Ovary (tissue), 10 donors: ENCODE measurements at places on chromosomes 4 and X.

GRCh38 chrX:153973127-153974002, 811 bp downstream of the TMEM187 start:
- peak; percentile 47 for DNase-seq

GRCh38 chr4:48831532-48832030, 693 bp downstream of the OCIAD1 start:
- DNase-seq, result no peak

DNA sequence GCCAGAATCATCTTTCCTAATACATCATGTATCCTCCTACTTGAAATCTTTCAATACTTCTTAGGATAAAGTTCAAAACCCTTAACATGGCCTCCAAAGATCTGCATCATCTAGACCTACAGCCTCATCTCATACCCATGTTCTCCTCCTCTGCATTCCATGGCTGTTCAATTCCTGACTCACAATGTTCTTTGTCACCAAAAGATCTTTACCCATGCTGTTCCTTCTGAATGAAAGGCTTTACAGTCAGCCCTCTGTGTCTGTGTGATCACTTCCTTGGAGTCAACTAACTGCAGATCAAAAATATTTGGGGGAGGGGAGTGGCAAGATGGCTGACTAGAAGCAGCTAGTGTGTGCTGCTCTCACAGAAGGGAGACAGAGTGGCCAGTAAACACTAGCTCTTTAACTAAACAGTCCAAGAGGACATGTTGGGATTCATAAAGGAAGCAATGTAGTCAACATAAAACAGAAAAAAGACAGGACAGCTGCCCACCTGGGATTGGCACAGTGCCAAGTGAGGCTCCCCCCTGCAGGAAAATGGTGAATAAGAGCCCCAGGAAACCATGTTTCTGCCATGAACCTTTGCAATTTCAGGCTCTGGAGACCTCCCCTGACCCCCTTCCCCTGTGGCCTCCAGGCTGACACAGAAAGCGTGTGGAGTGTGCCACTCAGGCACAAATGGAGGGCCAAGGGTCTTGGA, 31.9 kb downstream of the CBR4 start:
- no peak for DNase-seq

DNA sequence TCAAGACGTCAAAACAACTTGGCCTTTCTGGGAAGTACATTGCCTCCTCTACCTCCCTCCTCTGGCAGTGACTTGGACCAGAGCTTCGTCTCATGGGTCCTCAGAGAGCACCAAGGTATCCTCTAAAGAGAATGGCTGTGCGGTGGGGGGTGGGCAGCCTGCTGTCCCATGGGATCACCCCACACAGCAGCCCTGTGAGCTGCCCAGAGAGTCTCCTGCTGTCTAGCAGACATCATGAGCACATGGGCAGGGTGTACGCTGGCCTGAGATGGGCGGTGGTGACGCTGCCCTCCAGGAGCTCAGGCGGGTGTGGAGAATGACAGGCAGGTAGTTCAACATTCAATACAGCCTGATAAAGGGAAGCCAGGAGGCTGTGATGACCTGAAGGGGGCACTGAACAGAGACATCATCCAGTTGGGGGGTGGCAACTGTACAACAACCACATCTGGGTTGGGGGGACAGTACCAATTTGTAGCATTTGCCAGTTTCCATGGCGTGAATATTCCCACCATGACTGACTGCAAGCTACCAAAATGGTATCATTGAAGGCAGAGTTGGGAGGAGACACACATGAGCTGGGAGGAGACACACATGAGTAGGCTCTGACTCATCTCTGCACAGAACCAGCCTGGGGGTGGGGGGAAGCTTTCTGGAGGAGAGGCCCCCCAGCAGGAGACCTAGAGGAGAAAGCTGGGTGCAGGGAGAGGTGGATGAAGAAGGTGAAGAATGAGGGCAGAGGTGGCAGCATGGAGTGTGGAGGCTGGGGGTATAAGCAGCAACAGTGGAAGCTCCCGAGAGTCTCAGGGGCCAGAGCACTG, 35.9 kb downstream of the C4orf50 start:
- no peak for DNase-seq

GRCh38 chr4:82606622-82607021, 44.8 kb upstream of the TMEM150C start:
- DNase-seq, result no peak

DNA sequence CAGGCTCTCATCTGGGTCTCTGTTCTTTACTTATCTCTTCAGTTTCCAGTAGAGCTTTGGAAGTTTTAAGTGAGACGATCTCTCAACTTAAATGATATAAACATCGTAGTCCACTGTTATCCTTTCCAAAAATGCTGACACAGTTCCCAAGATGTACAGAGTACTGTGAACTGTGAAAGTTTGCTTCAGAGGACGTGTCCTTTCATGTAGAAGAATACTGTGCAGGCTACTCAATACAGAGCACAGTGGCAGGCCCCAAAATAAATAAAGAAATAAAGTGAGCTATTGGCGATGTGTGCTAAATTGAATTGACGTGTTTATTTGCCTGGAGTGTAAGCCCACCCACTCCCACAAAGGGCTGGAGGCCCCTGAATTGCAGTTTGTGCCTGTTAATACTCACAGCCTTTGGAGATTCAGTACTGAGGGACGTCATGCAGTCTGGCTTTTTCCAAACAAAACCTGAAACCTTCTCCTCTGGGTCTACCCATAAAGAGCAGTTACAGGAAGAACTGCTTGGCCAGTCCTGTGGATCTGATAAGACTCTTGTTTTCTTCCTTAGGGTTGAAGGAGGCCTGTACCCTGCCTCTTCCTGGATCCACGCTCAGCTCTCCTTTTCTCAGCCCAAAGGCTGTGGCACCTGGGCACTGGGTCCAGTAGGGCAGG, 66.1 kb downstream of the SOWAHB start:
- no peak for DNase-seq

DNA sequence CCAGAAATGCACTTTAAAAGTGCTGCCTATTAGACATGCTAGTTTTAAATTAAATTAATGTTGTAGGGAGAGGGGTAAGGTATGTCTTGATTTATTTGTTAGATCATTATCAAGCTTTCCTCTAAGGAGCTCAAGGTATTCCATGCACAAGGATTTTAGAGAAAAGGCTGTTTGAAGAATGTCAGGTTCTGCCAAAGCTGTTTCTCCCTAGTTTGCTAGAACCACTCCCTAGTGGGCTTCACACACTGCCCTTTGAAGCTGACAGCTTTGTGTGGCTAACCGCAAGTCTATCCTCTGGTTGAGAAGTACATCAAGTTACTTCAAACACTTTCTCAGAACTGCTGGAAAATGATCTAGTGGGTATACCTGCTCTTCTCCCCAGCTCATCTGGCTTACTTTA, 32.3 kb downstream of the RASL11B start:
- DNase-seq, result no peak

GRCh38 chr4:186266729-186267456, 904 bp downstream of the F11 start:
- no peak for DNase-seq

DNA sequence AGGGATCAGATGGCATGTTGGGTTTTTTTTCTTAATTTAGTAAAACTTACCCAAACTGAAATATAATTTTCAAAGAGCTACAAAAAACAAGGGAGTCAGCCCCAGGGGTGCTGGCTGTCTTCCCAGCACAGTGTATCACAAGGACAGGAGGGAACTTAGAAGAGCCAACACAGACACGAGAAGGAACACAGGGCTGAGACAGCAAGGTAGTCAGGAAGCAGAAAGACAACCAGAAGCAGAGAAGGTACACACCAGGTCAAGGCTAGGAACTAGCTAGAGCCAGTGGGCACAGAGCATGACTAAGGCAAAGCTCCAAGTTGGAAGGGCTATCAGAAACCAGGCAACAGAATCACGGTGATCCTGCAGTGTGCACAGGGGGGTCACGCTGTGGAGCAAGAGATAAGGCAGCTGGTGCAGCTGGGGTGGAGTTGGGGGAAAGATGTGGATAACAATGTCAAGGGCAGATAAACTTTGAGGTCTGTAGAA, 168.7 kb downstream of the NR3C2 start:
- DNase-seq, result peak; percentile 67

DNA sequence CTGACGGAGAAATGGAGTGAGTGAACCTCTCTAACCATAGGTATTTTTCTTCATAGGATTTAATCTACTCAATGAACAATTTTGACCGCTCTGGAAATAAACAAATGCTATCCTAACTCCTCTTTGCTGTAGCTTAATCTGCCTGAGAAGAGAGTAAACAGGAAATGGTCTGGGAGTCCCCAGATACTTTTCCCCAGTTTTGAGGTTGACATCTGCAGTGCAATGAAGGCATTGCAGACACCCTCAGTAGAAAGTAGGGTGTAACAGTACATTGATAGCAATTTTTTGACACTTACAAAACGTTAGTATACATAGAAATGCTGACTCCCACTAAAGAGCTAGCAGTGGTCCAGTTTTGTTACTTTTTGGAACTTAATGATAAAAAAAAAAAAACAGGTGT, 495.9 kb upstream of the FAM241A start:
- no peak for DNase-seq
